Caudate nucleus (tissue), 63 donors: ENCODE measurements at places on chromosomes 13 and 19.

DNA sequence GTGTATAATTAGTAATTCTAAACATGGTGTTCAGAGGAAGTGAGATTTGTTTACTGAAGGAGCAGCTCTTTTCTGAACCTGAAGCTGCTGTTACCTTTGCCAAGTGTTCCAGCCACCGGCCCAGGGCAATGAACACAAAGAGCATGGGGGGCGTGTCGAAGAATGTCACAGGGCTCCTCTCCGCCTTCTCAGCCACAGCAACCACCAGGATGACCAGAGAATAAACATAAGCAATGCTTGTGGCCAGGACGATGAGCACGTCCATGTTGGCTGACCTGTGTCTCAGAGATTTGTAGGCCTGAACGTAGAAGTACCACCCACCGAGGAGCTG lies 53.1 kb downstream of the ATP7B start:
- no peak for DNase-seq

DNA sequence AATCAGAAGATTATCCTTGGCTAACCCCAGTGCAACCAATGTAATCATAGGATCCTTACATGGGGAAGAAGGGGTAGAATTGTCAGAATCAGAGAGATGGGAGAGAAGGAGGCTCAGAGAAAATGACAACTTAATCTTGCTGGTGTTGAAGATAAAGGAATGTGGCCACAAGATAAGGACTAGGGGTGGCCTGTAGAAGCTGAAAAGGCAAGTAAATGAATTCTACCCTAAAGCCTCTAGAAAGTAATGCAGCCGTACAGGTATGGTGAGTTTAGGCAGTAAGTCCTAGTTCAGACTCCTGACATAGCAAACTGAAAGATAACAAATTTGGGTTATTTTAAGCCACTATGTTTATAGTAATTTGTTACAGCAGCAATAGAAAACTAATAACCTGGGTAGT lies 718.5 kb downstream of the SLITRK6 start:
- DNase-seq, result no peak

DNA sequence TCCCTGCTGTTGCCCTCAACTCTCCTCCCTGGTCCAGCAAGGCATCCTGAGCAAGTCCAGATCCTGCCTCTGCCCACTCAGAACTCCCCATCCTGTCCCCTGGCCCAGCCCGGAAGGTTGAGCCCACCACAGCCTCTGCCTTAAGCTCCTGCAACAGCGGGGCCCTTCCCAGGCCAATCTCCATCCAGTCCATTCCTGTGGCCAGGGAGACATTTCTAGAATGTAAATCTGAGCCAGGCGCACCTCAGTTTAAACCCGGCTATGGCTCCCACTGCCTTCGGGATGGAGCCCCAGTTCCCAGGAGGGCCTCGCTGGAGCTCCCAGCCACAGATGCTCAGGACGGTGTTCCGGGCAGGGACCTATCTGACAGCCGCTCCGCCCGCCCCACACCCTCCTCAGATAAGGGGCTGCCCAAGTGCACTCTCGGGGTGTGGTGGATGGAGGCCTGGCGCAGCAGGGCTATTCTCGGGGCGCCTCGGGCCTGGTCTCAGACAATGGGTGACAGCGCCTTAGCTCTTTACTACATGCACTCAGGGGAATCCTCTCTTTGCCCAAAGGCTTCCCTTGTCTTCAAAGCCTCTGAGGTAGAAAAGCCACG lies 5.3 kb downstream of the TRAPPC6A start:
- no peak for DNase-seq

GRCh38 chr19:10402441-10403038 lies 802 bp downstream of the CDC37 start:
- no peak for DNase-seq

DNA sequence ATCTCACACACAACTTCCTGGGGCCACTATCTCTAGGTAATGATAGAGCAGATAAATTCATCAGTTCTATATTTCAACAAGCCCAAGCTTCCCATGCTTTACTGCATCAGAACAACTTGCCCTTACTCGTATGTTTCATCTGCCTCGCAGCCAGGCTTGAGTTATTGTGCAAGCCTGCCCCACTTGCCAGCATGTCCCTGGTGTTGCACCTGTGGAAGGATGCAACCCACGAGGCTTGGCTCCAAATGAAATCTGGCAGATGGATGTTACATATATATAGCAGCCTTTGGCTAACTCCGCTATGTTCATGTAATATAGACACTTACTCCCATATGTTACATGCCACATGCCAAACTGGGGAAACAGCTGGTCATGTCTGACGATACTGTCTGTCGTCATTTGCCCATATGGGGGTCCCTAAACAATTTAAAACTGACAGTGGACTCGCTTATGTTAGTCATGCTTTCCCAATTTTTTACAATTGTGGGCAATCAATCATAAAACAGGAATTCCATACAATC lies 6.2 kb downstream of the ERVK3-1 start:
- no peak for DNase-seq

DNA sequence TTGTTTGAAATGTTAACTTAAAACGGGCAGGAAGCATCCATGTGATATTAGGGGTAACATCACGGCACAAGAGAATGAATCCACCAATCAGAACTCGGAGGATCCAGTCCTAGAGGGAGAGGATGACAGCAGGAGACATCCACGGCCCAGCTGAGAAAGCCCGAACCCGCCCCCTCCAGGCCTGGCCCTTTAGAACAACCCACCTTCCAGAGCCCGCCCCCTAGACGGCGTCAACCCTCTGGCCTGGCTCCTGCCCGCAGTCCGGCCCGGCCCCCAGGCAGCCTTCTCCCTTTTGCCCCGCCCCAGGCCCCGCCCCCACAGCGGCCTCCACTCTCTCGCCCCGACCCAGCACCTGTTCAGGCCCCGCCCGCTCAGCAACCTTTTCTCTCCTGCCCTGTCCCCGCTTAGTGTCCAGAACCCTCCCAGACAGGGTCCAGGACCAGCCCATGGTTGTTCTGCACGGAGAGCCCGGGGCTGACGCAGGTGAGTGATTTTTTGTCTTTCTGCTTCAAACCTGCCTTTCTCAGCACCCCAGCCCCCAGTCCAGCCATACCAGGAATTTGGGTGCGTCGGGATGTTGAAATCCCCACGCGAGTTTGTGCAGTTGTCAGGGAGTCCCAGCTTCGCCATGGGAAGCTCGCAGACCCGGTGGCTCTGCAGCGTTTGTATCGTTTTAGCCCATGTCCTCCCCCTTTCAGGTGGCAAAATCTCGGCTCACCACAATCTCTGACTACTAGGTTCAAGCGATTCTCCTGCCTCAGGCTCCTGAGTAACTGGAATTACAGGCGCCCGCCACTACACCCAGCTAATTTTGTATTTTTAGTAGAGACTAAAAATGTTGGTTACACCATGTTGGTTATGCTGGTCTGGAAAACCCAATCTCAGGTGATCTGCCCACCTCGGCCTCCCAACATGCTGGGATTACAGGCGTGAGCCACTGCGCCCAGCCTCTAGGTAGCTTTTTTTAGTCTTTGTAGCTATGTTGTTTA lies 16.1 kb downstream of the ZNF816 start:
- no peak for DNase-seq
